ELR (cell line): ENCODE measurements at places on chromosomes 2 and 18.
A peak's percentile ranks its signal among the peaks of the same experiment; 100 is the strongest.

GRCh38 chr2:69798909-69799526 is 30.4 kb upstream of the GMCL1 start:
- peak; percentile 70 for DNase-seq

DNA sequence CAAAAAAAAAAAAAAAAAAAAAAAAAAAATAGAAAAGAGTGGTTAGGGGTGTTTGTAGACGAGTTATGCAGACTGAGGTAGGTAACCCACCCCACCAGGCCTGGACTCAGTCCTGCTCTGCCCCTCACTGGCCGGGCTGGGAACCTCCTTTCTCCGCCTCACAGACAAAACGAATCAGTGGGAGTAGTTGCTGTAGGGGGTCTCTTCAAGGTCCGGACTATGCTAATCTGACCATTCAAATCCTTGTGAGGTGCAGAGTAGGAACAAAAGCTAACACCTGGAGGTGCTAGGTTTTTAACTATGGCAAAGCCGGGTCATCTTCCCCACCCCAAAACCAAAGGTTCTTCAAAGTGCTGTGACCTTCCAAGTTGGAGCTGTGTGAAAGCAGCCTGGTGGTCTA is 223.7 kb downstream of the SLC4A3 start:
- no peak for DNase-seq

DNA sequence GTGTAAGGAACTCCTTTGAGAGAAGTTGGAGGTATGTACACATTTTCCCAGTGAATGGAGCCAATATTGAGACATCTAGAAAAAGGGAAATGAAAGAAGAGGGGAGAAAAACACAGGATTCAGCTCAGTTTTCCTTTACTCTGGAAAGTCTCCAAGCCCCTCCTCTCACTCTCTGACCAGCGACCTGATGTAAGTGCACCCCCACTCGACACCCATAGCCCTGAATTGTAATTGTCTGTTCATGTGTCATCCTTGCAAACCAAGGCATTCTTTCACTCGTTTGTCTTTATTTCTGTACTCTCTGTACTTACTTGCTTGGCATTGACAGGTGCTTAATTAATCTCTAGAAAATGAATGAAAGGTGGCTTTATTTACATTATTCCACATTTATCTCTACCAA is 55.7 kb upstream of the CTAGE1 start:
- no peak for DNase-seq

GRCh38 chr2:28047681-28048080 is 157.2 kb downstream of the BABAM2 start:
- peak; percentile 65 for DNase-seq

GRCh38 chr2:53652131-53652530 is 115.5 kb upstream of the CHAC2 start:
- DNase-seq: no peak

GRCh38 chr2:171404261-171404660 is 29.5 kb downstream of the METTL8 start:
- DNase-seq: peak; percentile 90

DNA sequence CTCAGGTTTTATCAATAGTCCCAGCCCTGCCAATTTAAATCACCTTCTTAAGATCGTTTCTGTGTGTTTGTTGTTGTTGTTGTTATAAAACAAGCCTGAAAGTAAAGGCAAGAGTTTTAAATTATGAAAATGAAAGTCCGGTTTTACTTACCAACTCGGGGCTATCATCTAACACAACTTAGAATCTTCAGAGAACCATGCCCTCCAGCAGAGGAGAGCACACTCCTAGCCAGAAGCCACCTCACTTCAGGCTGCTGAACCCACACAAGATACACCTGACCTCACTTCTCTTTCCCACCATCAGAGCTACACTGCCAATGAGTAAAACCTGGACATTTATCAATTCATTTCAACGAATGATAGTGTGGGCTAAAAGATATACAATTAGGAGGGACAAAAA is 335.2 kb downstream of the IRS1 start:
- DNase-seq: no peak

DNA sequence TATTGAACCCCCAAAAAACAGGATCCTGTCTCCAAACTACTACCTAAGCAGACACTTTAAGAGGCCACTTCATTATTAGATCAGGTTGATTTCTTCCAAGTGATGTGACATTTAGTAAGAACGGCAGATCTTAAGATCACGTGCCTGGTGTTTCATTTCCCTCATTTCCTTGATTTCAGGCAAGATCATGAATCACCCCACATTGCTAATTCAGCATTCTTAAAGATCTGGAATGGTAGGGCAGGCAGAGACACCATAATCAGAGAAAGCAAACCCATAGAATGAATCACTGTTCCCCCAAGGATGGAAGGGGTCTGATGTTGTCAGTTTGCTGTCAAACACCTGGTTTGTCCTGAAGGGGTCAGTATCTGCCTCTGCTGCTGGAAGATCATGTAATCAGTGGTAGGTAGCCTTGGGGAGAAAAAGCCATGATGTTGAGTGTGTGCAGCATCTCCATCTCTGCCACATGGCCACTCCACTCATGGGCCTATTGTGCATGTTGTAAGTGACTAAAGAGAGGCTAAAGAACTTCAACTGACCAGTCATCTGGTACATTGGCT is 133.9 kb downstream of the ARHGAP15 start:
- DNase-seq: peak; percentile 17

DNA sequence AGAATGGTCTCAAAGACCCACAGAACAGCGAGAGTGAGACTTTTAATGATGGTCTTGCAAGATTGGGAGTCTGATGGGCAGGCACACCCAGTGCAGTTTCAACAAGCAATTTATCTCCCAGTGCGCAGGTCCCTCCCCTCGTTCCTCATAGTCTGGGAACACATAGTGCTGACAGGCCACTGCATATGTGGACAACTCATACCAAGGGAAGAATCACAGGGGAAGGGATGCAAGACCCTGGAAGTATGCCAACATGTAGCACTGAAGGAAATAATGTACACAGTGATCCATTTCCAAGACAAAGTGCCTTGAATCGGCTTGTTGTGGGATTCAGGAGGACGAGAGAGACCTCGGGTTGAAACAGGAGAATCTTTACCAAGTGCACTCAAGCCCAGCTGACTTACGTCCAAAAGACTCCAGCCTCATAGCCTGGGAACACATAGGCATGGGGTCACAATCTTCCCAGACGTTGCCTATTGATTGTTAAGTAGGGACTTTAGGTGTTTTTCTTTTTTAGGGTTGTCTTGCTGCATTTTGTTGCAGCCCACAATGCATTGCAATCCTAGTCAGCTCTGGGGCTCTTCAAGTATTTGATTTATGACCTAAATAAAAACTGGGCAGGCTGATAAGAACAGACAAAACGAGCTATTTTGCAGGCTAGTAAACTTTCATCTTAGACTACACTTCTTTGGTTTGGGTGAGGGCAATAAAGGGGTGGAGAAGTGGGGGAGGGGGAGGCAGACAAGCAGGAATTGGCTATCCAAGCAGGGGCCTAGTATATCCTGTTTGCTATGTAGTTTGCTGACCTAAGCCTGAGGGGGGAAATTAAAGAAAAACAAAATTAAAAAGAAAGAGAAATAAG is 24.7 kb upstream of the SERPINB5 start:
- peak; percentile 35 for DNase-seq

- DNase-seq: peak; percentile 52
Observed at GRCh38 chr2:70247364-70248180, 856 bp downstream of the TIA1 start.

DNA sequence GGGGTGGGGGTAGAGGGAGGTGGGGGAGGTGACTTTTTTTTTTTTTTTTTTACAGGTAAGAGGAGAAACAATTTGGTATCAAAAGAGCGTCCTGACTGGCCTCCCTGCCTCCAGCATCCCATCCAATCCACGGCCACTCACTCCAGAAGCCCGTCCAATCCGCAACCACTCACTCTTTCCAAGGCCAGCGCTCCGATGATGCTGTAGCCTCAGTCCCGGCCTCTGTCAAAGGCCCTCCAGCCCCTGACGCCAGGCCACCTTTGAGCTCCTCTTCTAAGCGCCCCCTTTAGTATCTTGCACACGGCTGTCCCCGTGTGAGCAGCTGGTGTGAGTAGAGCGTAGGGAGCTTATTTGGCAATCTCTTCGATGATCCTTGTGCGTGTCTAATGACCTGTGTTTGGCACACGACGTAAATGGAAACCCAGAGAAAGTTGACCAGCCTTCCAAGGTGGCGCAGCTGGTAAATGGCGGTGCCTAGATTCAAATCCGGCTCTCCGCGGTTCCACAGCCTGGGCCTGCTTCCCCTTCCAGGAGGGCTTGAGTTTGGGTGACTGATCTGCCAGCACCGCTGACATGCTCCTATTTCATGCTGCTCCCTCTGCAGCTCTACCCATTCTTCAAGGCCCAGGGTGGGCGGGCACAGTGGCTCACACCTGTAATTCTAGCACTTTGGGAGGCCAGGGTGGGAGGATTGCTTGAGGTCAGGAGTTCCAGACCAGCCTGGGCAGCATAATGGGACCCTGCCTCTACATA is 23.8 kb upstream of the PXDN start:
- DNase-seq: no peak

DNA sequence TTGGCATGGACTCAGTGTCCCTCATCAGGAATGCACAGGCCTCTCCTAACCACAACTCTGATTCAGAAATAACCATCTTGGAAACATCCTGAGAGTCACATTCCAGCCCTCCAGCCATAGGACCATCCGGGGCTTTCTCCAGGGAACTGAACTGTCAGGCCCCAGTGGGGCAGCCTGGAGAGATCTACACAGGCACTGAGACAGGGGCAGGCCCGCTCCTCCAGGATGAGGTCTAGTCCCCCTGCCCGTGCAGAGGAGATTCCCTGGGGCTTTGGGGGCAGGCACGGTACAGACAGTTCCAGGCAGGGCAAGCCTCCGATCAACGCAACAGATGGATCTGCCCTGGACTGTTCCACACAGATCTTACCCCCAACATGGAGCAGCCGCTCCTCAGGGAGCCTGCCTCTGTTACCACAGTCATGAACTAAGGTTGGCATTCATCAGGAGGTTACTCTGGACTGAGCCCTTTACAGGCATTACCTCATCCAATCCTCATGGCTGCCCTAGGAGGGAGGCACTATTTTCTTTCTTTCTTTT is 12.0 kb downstream of the KCNK3 start:
- peak; percentile 91 for DNase-seq

DNA sequence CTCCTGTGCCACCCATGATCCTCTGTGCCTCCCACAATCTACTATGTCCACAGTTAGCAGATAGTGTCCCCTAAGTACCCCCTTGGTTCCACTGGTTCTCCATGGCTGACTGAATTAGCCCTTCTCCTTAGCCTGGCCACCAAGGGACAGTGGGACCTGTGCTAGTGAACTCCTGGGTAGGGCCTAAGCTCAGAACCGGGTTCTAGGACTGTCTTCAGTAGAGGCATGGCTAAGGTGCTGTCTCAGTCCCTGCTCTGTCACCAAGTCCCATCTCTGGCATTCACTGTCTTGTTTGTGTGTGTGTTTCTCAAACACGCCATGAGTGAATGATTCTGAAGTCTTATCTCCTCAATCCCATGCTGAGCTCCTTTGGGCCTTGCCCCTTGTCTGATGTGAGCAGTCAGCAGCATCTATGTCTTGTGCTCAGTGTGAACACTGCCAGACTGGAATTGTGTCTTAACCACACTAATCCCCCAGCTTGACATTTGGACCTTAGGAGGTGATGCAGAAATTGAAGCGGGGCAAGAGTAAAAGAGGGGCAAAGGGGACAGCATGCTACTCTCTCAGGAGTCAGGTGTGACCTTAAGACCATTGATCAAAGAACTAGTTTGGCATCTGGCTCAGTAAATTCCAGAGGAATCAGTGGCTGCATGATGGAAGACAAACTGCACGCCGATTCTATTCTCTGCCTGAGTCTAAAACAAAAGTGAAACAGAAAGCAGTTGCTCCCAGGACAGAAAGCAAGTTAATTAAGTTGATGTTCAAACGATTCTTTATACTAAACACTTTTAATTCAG is 190.5 kb downstream of the ALPK2 start:
- DNase-seq: peak; percentile 11

DNA sequence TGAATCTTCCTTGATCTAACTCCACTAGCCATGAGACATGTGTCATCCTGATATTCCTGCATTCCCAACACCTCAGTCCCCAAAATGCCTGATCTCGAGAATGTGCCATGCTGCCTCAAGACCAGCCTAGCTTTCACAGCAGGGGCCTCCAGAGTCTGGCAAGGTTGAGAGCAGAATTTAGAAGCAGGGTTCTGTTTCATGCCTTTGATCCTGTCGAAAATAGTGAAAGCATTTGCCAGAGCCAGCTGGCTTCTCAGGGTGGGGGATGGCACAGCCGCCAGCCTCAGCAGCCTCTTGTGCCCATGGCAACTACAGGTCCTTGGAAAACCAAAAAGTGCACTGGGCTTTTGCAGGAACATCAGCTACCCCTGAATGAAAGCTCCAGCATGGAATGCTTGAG is 143.5 kb downstream of the RTN4 start:
- DNase-seq: no peak

DNA sequence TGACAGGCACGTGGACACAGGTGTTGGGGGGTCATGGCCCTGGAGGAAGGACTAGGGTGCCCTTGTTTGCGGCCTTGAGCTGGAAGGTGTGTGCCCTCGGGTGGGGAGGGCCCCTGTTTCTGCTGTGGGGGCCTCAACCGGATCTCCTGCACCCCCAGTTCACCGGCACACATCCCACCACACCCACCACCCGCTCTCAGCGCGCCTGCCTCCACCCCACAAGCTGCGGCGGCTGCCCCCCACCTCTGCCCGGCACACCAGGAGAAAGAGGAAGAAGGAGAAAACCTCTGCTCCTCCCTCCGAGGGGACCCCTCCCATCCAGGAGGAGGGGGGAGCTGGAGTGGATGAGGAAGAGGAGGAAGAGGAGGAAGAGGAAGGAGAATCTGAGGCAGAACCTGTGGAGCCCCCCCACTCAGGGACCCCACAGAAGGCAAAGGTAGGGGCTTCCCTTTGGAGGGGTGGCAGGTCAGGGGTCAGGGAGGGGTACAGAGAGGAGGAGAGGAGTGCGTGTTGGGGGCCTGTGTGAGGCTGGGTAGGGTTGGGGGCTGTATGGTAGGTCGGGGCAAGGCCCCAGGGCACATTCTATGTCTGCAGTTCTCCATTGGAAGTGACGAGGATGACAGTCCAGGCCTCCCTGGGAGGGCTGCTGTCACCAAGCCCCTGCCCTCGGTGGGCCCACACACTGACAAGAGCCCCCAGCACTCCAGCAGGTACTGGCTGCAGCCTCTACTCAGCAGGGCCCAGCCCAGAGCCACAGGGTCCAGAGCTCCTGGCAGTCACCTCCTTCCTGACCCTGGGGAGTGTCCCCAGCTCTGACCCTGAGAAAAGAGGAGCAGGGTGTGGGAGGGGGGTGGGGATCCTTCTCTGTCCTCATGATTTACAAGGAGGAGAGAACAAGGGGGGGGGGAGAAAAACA is 1.8 kb downstream of the SLC4A3 start:
- no peak for DNase-seq

GRCh38 chr18:61703508-61703907 is 189.3 kb downstream of the RNF152 start:
- DNase-seq: no peak

DNA sequence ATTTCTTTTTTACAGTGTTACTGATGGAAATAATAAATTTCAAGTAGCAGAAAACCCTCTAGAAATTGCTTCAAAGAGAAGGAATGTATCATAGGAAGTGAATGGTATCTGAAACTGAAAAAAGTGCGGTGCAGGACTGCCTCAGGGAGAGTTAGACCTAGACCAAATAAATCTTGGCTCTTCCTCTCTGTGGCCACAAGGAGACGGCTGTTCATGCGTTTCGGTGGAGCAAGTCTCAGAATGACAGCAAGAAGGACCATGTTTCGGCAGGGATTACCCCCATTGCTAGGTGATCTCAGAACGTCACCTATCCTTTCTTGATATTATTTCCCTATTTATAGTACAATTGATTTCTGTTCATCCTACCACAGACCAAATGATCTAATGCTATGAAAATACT is 522.3 kb downstream of the SOX11 start:
- no peak for DNase-seq
